ENCODE measurements at places on chromosomes 12 and 14. TPM values are rescaled to one million over a fixed set of nuclear protein-coding genes. Genes with fewer than 3 reads are reported as not detected.

MYF6 gene
- not detected for total RNA-seq

LHX5 gene
- not detected for total RNA-seq

KSR2 gene
- not detected for total RNA-seq

CYP46A1 gene
- 2.8 TPM for total RNA-seq

ANO2 gene
- 0.73 TPM for total RNA-seq

PLEKHA5 gene
- total RNA-seq, result 14.6 TPM

PXMP2 gene
- total RNA-seq, result 19.0 TPM

SLCO1C1 gene
- total RNA-seq, result 0.99 TPM

TMCC3 gene
- 0.59 TPM for total RNA-seq

MANSC4 gene
- total RNA-seq, result not detected

TRAF3 gene
- 18.4 TPM for total RNA-seq

CD163 gene
- total RNA-seq, result not detected

ITGB7 gene
- not detected for total RNA-seq

- DNase-seq, result no peak
Observed at GRCh38 chr12:93315907-93316622, 61.7 kb upstream of the NUDT4 start.

DNA sequence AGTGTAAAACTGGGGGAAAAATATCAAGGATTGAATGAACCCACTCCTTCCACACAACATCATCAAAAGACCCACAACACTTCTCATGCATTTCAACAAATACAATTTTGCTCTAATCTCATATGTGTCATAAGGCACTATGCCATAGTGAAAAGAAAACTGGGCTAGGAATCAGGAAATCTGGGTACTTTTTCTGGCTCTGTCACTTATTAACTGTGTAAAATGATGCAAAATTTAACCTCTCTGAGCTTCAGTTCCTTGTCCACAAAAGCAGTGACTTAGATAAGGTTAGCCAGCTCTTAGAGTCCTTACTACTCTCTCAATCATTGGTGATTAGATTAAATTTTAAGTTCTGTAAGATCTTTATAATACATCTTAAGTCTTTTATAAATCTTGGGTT, 250.5 kb upstream of the SOX5 start:
- DNase-seq, result no peak

- no peak for DNase-seq
Observed at GRCh38 chr12:75814851-75815754, 216.5 kb downstream of the PHLDA1 start.

DNA sequence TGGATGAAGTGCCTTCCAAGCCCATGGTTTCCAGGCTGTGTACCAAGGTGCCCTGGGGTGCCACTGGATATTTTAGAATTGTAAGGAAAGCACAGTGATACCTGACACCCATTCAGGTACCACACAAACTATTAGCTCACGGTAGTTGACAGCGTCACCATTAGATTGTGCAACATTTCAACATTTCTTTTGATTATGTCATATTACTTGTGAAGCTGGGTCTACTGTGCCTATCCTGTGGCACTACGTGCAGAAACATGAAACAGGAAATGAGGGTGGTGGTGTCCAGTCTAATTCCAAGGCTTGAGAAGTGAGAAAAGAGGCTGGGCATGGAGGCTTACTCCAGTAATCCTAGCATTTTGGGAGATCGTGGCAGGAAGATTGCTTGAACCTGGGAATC, 75.5 kb upstream of the CPM start:
- no peak for DNase-seq

GRCh38 chr12:22164139-22164538, 118.1 kb downstream of the CMAS start:
- no peak for DNase-seq

GRCh38 chr14:61864329-61864898, 102.2 kb downstream of the SNAPC1 start:
- DNase-seq, result no peak

DNA sequence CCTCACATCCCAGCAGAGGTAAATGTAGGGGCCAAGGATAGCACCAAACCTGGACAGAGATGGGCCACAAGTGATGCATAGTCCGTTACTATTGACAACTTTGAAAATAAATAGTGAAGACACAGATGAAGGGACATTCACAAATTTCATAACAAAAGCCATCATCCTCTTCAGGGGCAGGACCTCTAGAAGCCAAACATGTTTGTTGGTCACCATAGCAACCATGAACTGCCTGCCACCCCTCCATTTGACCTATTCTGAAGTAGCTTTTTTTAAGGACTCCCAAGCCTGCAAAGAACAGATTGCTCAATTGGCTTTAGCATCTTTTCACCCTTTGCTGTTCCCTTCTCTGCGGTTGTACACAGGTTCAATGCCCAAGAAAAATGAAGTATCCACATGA, 35.7 kb upstream of the MDM1 start:
- no peak for DNase-seq

GRCh38 chr14:106436310-106436905, 910.0 kb downstream of the TMEM121 start:
- DNase-seq, result no peak

DNA sequence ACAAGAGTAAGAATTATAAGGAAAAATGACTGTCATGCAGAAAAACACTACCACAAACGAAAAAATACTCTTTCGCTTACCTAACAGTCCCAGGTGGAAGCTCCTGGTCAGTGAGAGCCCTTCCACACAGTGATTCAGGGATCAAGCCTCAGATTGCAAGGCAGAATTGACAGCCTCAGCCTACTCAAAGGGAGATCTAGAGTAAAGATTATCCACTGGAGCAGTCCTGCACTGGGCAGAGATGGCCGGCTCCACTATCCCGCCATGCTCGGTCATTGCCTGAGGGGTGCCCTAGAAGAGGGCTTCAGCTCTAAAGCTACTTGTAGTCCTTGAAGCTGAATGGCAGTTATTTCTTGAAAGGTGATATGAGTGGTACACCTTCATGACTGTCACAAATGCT, 174.7 kb downstream of the TTC8 start:
- DNase-seq, result no peak

GRCh38 chr14:52948836-52949235, 2.0 kb downstream of the FERMT2 start:
- no peak for DNase-seq

DNA sequence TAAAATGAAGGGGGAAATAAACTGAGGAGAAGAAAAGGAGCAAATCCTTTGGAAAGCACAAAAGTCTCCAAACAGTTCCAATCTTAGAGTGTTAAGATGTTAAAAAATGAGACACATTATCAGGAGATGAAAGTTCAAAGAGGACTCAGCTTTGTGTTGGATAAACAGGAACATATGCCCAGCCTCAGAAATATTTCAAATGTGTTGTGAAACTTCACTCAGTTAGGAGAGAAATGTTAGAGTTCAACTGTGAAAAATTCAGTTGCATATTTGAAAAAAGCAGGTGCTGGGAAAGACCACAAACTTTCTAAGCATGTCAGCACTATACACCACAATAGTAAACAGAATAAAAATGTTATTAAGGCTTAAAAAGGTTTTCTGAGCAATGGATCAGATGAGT, 136.8 kb upstream of the PRKD1 start:
- DNase-seq, result no peak

- DNase-seq, result no peak
Observed at GRCh38 chr12:89479982-89480381, 44.6 kb downstream of the GALNT4 start.

GRCh38 chr12:6626654-6627283, 9.0 kb downstream of the LPAR5 start:
- DNase-seq, result no peak

DNA sequence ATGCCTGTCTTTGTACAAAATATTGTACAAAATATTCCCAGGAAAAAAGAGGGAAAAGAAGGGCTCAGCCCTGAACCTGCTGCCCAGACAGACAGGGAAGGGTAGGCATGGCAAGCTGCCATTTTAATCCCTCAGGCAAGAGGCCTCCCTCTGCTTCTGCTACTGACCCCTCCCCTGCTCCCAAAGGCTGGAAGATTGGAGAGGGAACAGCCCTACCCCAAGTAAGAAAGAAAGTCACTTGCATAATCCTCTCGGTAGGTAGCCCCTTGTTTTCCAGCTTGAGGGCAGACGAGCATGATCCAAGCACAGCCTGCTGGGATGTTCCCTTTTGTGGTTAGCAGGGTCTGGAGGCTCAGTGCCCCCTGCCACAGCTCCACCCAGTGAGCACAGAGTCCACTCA, 20.7 kb downstream of the ADCY6 start:
- DNase-seq, result no peak

- DNase-seq, result no peak
Observed at GRCh38 chr14:58455593-58456265, 28.2 kb downstream of the KIAA0586 start.

DNA sequence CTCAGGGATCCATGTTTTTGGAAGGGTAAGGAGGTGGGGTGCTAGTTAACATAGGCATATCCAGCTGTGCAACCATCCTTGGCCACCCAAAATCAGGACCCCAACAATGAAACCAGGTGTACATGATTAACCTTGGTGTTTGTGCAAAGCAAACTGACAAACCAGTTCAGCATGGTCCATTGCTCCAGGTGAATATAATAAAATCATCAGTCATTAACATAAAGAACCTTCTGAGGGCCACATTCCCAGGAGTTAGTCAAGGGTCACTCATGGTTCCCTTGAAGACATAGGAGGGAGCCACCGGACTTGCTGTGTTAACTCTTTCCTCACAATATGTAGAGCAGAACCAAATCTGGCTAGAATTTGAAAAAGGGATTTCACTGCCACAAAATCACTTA, 17.8 kb downstream of the SLC38A2 start:
- no peak for DNase-seq

GRCh38 chr14:61335671-61336275, 14.4 kb downstream of the PRKCH start:
- no peak for DNase-seq

- no peak for DNase-seq
Observed at GRCh38 chr14:106841701-106842100, 1315.3 kb downstream of the TMEM121 start.

DNA sequence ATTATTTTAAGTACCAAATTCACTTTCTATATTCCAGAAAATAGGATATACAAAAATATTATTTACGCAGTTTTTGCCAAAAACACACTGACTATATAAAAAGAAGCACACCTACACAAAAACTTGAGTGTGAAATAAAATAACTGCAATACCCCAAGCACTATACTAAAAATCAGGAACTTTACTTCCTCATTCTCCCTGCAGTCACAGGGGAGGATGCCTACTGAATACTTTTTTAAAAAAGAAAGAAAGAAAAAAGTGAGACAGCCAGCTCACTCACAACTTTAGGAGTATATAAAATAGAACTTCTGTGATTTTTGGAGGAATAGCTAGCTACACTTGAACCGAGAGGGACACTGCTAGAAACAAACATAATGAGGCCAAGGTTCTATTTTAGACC, 12.2 kb downstream of the RPS6KA5 start:
- DNase-seq, result no peak

DNA sequence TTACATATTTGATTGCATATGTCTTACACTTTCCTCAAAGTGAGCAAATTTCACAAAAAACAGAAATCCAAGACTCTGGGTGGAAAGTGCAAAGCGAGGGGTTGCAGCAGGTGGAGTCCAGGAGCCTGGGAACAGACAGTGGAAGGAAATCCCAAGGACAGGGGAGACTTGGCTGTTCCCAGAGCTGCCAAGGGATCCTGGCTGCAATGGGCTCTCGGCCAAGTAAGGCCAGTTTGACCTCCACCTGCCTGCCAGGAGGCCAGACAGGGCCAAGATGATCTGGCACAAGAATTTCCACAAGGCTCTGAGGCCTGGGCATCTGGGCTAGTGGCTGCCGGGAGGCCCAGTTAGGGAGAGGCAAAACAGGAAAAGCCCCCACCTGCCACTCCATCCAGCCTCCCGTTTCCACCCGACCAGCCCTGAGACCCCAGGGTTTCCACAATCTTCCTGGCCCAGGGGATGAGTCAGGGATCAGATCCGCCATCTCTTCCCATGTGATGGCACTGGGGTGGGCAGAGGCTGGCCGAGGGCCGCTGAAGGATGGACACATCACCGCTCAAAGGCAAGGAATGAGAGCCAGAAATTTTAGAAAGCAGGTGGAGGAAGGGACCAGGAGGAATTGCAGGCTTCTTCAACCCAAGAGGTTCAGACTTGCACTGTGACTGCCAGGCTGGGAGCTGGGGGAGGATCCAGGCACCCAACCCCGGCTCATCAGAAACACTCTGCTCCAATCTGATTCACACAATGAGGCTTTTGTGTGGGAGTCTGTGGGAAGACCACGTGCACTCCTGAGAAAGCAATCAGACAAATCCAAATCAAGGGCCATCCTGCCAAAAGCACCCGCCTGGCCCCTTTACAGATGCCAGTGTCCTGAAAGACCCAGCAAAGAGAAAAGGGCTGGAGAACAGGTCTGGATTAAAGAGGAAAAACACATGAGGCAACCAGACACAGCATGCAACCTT, 16.3 kb downstream of the SCARB1 start:
- DNase-seq, result no peak

- peak; percentile 75 for DNase-seq
Observed at GRCh38 chr14:104316723-104317491, 178.5 kb downstream of the KIF26A start.

GRCh38 chr14:84532016-84532415, 997.9 kb upstream of the FLRT2 start:
- no peak for DNase-seq

DNA sequence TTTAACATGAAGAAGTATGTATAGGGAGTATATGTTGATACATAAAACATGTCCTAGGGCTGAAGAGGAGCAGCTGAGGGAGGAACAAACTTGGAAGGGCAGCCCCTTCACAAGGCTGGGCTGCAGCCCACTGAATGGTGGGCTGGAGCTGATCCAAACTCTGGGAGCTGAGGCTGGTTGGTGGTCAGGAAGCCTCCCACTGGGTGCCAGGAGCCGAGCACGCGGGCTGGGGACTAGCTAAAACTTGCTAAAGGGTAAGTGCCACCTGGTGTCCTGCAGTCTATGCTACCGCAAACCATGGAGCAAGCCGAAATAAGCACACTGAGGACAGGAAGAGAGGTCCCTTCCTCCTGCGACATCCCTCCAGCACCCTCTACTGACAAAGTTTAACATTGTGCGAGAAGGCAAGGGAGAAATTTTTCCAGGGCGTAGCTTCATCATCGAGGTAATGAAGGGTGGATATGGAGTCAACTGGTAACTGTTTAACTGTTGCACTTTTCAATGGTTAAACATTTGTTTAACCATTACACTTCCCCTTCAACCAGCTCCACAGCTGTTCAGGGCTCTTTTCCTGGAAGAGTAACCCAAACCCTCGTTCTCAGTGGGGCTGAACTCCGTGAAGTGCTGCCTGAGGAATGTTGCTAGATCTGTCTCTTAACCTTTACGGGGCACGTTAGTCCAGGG, 42.2 kb downstream of the EGLN3 start:
- DNase-seq, result no peak

DNA sequence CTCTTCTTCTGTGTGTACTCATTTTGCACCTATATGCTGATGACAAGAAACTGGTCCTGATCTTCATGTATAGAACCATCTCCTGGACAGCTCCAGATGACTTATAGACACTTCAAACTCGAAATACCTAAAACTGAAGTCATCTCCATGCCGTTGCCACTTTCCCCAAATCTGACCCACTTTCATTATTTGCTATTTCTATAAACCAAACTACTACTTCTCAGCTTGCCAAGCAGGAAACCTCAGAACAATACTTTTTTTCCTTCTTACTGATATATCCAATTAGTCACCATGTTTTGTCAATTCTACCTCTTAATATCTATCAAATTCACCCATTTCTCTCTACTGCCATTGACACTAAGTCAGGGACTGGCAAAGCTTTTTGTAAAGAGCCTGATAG, 14.8 kb downstream of the SGPP1 start:
- no peak for DNase-seq

GRCh38 chr12:45742590-45742989, 13.1 kb downstream of the ARID2 start:
- no peak for DNase-seq

Measured in chondrocyte (in vitro differentiated cells).